HS-27A (cell line): ENCODE measurements at places on chromosomes 1 and 21.

DNA sequence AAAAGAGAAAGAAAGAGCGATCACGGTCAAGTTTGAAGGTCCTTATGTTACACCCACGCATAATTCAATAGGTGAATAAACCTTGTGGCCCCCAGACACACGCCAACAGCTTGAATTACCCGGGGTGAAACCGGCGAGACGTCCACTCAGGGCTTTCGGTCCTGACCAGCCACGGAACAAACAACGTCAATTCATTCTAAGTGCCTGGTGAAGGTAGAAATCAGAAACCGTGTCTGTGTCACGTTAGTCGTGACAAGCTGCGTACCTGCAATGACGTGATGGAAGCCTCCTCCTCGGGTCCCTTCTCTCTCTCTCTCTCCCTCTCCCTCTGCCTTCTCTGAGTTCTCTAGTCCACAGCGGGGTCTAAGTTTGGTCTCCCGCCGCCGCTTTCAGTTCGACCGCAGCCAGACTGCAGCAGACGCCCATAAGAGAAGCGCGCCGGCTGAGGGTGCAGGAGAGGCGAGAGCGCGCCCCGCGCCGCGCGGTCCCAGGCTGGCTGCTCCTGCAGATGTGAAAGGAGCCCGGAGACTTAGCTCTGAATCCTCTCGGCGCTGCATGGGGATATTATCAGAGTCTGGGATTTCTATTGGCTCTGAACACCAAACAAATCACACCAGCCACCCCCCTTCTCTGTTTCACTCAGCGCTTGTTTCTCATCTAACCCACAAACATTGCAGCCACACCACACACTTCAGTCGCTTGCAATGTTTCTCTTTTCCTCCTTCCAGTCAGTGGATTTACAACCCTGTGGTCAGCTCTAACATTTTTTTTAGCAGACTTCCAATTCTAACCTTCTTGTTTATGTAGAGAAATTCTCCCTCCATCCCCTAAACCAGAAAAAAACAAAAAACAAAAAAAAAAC is at the start of gene GREM2:
Gene GREM2 (minus strand): TSS at position 537 of the 862 bp plus-strand sequence. CDS start 118,680 bp downstream, outside the sequence.
- peak; percentile 24 for DNase-seq

GRCh38 chr1:215623162-215623561 is 56.1 kb downstream of the KCTD3 start:
- DNase-seq = no peak

DNA sequence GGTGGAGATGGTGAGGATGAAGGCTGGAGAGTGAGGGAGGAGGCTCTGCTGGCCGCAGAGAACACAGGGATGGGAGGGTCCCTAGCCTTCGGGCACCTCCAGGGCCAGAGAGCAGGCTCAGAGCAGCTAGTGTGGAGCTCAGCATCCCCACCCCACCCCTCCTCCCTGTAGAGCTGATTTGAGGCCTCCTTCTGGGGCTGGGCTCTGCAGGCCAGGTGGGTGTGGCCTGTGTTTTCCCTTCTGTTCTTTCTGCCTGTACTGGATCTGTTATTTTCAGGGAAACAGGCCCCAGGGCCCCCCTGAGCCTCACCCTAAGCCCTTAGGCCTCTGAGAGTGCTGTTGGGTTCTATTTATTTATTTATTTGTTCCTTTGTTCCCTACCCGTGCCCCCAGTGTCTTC is 44.8 kb downstream of the TMCC2 start:
- no peak for DNase-seq

DNA sequence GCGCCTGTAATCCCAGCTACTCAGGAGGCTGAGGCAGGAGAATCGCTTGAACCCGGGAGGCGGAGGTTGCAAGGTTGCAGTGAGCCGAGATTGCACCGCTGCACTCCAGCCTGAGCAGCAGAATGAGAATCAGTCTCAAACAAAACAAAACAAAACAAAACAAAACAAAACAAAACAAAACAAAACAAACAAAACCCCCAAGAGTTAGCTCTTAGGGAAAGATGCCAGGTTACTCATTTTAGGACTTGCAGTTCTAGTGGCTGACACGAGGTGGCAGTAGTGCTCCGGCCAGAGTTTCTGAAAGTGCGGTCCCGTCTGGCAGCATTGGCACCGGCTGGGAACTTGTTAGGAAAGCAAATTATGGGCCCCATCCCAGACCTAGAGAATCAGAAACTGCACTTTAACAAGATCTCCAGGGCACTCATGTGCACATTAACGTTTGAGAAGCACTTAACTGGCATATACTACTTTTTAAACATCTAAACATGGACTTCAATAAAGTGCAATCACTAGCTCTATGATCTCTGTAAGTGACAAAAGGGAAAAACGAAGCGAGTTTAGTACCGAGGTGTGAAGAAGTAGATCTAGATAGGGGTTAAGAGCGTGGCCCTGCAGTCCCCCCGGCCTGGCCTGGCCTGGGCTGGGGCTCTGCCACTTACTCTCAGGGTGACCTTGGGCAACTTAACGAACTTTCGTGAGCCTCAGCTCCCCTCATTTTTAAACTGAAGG is 41.9 kb upstream of the TNFRSF1B start:
- DNase-seq = peak; percentile 36

DNA sequence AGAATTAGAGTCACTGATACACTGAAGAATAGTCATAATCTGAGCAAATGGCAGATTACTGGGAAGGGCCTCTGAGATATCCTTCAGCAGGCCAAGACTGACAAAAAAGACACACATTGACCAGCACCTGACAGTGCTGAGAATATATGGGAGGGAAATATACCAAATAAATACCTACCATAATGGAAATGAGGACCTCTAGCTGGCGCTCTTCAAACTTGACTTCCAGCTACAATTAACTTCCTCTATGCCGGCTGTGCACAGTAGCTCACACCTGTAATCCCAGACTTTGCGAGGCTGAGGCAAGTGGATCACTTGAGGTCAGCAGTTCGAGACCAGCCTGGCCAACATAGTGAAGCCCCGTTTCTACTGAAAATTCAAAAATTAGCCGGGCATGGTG is 69.5 kb downstream of the NPHS2 start:
- no peak for DNase-seq

- DNase-seq = no peak
Observed at GRCh38 chr1:41861535-41862383, 57.0 kb downstream of the HIVEP3 start.

GRCh38 chr1:113147073-113147625 is 74.2 kb downstream of the LRIG2 start:
- no peak for DNase-seq

- no peak for DNase-seq
Observed at GRCh38 chr1:2196901-2197638, 2.5 kb upstream of the FAAP20 start.

GRCh38 chr21:28821276-28822122 is 171.2 kb downstream of the LTN1 start:
- no peak for DNase-seq

GRCh38 chr1:113876176-113876575 is 4.7 kb upstream of the PTPN22 start:
- no peak for DNase-seq

DNA sequence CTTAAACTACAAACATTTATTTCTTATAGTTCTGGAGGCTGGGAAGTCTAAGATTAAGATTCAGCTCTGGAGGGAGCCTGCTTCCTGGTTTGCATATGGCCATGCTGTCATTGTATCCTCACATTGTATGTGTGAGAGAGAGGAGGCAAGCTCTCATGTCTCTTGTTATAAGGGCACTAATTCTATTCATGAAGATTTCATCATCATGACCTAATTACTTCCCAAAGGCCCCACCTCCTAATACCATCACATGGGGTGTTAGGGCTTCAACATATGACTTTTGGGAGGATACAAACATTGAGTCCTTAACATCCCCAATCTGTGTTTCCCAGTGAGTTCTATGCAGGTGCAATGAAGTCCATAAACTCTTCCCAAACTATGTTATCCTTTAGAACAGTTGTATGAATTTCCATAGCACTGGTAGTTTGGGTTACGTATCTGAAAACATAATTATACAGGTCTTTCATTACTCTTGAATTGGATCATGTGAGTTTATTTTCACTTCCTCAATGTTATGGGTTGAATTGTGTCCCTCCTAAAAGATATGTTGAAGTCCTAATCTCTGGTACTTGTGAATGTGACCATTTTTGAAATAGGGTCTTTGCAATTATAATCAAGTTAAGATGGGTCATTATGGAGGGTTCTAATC is 124.2 kb downstream of the RUNX1 start:
- no peak for DNase-seq

- DNase-seq = no peak
Observed at GRCh38 chr1:43552813-43553212, 22.1 kb downstream of the PTPRF start.

- no peak for DNase-seq
Observed at GRCh38 chr1:29395736-29396437, 159.6 kb downstream of the PTPRU start.

DNA sequence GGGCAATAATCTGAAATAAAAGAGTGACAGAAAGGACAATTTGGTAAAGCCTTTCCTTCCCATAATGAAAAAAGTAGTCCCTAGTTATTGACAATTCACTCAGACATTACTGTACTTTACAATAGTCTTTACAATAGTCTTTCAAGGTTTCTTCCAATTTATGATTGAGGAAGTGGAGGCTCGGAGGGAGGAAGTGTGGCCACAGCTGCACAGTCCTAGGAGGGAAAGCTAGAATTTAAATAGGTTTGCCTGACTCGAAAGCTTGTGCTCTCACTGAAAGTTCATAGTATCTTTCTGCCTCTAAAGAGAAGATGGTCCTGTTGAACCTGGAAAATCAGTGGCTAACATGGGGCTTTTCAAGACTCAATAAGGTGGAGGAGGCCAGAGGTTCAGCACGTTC is 203.2 kb downstream of the SDCCAG8 start:
- DNase-seq = no peak

DNA sequence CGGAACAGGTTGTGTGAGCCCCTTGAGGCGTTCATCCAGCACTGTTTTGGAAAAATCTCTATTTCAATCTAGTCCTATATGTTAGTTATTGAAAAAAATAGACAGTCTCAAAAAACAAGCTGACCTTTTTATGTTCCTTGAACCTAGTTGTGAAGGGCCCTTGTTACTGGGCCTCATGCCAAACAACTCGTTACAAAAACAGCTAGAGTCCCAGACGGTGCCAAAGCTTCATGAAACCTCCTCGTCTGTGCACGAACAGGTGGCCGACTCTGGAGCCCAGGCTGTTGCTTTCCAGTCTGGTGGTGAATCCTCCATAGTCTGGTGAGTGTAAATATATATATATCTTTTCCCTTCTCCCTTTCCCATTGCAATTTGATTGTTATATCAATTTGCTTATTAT is at the start of gene CHIA:
Gene CHIA (plus strand): TSS at position 222 of the 400 bp plus-strand sequence. CDS start 19,617 bp downstream, outside the sequence.
- no peak for DNase-seq
